ENCODE measurements at places on chromosomes 5 and 9. TPM values are rescaled to one million over a fixed set of nuclear protein-coding genes. Genes with fewer than 3 reads are reported as not detected.
A peak's percentile ranks its signal among the peaks of the same experiment; 100 is the strongest.

Gene OBP2B
- not detected for total RNA-seq

Gene NMUR2
- not detected for total RNA-seq

Gene SDHA
- 247 TPM for total RNA-seq

Gene CNTLN
- 4.3 TPM for total RNA-seq

Gene CFAP157
- total RNA-seq = 0.86 TPM

Gene LRRC14B
- 3.6 TPM for total RNA-seq

Gene HTR1A
- total RNA-seq = not detected

Gene UBE2QL1
- total RNA-seq = 5.9 TPM

Gene ARHGEF28
- 0.30 TPM for total RNA-seq

Gene PCDHGA9
- 1.8 TPM for total RNA-seq

Gene CARD9
- 0.46 TPM for total RNA-seq

Gene SHC3
- 0.53 TPM for total RNA-seq

GRCh38 chr9:70020217-70020616 is 23.4 kb upstream of the MAMDC2 start:
- no peak for DNase-seq

DNA sequence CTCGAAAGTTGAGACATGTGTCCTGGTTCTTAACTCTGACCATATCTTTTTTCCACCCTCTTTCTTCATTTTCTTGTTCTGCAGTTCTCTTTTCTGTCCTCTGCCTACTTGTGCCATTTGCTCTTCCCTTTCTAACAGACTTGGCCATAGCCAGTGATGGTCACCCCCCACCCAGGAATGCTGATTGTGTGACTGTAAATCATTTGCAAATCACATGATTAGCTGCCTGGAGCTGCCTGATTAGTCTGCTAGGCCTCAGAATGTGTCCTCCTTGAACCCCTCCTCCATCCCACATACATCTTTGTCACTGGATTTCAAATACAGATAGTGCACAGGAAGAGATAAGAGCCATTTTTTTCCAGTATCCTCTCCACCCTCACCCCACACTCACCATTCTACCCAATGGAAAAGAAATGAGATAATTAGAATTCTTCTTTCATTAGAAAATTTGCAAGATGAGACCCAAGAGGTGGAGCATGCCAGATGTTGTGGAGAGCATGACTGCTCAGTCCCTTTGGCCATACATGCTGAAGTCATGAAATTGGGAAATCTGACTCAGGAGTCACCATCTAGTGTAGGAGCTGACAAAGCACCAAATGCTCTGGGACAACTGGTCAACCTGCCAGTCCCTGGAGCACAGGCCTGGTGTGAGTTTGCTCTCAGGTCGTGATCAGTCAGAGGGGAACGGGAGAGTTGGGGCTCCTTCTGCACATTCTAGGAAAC is 538.2 kb downstream of the CCDC171 start:
- DNase-seq = no peak

- DNase-seq = no peak
Observed at GRCh38 chr5:179605026-179605833, 18.2 kb downstream of the HNRNPH1 start.

GRCh38 chr9:113963017-113963620 is 87.0 kb downstream of the ZNF618 start:
- DNase-seq = peak; percentile 59

- DNase-seq = no peak
Observed at GRCh38 chr9:90188656-90189055, 454.0 kb downstream of the DIRAS2 start.

GRCh38 chr5:140145256-140145655 is 19.5 kb downstream of the IGIP start:
- no peak for DNase-seq

DNA sequence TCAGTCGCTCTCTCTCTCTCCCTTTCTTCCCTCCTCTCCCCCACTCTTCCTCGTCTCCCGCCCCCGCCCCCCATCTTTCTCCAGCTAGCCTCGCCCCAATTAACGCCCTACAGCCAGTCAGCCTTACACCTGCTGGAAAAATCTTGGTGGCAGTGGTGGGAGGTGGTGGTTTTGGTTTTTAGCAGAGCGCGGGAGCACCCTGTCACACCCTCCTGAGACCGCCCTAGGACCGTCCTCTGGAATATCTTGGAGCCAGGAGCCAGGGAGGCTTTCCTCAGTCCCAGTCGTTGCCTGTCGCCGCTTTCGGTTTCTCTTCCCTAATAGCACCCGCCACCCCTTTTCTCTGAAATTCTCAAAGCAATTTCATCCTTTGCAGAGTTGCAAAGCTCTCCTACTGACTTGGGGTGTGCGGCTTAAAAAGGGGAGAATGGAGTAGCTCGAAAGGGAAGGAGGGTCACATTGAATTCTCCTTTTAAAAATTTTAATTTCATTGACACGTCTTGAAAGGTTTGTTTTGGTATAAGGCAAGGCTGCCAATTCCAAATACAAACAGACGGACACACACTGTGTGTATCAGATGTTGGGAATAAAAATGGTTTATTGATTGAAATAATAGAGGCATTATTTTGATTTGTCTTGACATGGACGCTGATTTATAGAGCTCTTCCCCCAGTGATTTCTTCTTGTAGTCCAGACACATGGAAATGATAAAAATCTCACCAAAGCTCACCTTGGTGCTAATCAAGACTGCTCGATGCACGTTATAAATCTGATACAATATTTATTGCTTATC is 301.3 kb downstream of the PARP8 start:
- DNase-seq = no peak

GRCh38 chr5:74440341-74440740 is 200.2 kb downstream of the ENC1 start:
- no peak for DNase-seq

DNA sequence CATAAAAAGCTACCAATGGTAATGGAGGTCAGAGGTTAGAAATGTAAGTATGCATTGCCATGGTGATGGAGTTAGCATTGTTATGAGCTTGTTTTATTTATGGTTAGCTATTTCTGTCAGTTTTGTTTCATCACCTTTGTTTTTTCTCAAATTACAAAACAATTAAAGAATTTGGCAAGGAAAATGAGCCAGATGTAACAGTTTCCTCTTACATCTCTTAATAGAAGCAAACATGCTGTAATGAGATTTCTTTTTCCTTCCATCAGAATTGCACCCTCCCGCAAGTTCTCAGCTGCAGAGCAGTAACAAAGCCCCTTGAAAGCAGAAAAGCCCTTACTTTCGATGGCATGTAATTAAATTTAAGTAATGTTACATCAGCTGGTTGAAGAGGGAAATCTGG is 233.0 kb downstream of the SGCD start:
- DNase-seq = no peak

GRCh38 chr9:42396318-42396717 is 212.9 kb downstream of the SPATA31A6 start:
- DNase-seq = no peak

- DNase-seq = no peak
Observed at GRCh38 chr5:177249761-177250537, 53.6 kb downstream of the RAB24 start.

DNA sequence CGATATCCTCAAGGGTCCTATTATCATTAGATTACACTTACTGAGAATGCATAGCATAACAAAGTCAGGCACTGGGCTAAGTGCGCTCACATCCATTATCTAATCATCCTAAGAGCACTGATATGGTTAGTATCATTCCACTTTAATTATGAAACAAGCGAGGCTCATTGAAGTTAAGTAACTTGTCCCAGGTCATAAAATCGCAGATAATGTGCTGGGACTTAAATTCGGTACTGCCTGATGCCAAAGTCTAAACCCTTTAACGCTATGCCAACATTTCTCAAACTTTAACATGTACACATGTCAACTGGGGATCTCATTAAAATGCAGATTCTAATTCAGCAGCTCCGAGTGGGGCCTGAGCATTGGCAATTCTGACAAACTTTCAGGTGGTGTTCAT is 204.7 kb downstream of the PTTG1 start:
- DNase-seq = no peak

DNA sequence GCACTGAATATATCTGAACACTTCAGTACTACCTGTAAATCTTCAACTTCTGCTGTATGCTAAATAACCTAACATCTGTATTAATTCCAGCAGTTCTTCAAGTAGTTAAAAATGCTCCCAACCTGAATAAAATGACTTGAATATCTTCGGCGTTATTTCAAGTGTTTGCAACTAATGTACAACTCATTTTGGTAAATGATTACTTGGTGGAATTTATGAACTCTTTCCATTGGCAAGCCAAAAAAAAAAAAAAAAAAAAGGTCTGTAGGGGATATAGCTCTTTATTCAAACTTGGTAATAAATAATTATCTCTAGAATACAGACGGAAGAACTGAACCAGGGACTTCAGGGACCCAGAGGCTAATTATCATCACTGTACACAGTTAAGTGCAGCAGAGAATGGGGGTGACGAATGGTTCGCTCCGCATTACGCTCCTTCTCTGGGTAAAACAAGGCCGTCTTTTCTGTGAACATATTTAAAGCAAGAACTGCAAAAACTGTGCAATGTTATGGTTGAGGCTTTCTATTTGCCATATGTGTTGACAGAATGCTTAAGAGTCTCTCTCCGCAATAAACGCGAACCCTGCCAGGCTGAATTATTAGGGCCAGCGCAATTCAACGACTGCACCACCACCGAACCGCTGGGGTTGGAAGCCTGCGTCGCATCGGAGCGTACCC is 1.9 kb upstream of the ERBIN start:
- DNase-seq = no peak

DNA sequence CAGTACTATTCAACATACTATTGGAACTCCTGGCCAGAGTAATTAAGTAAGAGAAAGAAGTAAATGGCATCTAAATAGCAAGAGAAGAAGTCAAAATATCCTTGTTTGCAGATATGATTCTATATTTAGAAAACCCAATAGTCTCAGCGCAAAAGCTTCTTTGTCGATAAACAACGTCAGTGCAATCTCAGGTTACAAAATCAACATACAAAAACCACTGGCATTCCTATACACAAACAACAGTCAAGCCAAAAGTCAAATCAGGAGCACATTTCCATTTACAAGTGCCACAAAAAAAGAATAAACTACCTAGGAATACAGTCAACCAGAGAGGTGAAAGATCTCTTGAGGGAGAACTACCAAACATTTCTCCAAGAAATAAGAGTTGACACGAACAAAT is 1901.9 kb upstream of the ACO1 start:
- DNase-seq = no peak

GRCh38 chr9:89375191-89375760 is 57.0 kb downstream of the SECISBP2 start:
- no peak for DNase-seq

Data from cardiac muscle cell (in vitro differentiated cells and primary cell).